ENCODE measurements at places on chromosomes 6 and 20.

- peak; percentile 76 for DNase-seq
- H3K4me1 ChIP-seq: peaks cover 15% of the 10 kb centered on the region
- no peaks in the 10 kb centered on the region for H3K36me3 ChIP-seq
These were observed 15.7 kb downstream of the ADISSP start for GRCh38 chr20:3751675-3752385.

- H3K36me3 ChIP-seq: peaks cover 13% of the 10 kb centered on the region
- H3K27me3 ChIP-seq: no peaks in the 10 kb centered on the region
- no peak for DNase-seq
These were observed 12.2 kb downstream of the SAYSD1 start for GRCh38 chr6:39102821-39103136.

GRCh38 chr6:38822963-38823362 is 107.9 kb downstream of the DNAH8 start:
- H3K4me3 ChIP-seq: no peak overlapping the region
- H3K4me1 ChIP-seq: no peaks in the 10 kb centered on the region
- H3K27ac ChIP-seq: no peak overlapping the region
- DNase-seq: no peak

GRCh38 chr6:170371080-170371479 is 64.5 kb downstream of the FAM120B start:
- no peak overlapping the region for H3K27ac ChIP-seq
- no peaks in the 10 kb centered on the region for H3K27me3 ChIP-seq
- peaks cover 5% of the 10 kb centered on the region for H3K4me1 ChIP-seq
- H3K4me3 ChIP-seq: no peak overlapping the region
- DNase-seq: no peak

GRCh38 chr20:63856098-63856511 is 5.2 kb upstream of the ABHD16B start:
- no peak for DNase-seq
- H3K27ac ChIP-seq: peak overlapping the region; percentile 28
- no peak overlapping the region for H3K4me3 ChIP-seq
- H3K4me1 ChIP-seq: peaks cover 14% of the 10 kb centered on the region

DNA sequence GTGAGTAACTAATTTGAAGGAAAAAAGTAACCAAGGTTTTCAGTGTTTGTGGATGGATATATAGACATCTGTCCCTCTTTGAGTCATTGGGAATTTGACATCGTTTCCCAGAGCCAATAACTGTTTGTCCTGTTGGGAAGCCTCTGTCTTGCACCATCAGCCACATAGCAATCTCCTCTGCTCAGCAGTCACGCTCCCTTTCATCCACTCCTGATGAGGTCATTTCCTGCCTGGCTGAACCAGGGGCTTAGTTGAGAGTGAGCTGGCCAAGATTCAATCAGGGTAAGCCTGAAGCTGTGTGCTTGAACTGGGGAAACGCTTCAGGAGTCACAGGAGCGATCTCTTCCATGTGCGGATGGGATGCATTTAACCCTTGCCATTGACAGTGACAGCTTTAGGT is 121.5 kb upstream of the FOXQ1 start:
- H3K4me3 ChIP-seq: no peak overlapping the region
- peaks cover 8% of the 10 kb centered on the region for H3K27me3 ChIP-seq
- no peak for DNase-seq
- H3K27ac ChIP-seq: no peak overlapping the region
- no peaks in the 10 kb centered on the region for H3K36me3 ChIP-seq
- no peaks in the 10 kb centered on the region for H3K4me1 ChIP-seq

GRCh38 chr6:73262671-73263569 is at the start of gene KHDC1:
Gene KHDC1, minus strand, starts transcription at chr6:73263196. Its CDS starts 20,679 bp downstream, at chr6:73242517.
- peaks cover 29% of the 10 kb centered on the region for H3K4me1 ChIP-seq
- H3K27me3 ChIP-seq: no peaks in the 10 kb centered on the region
- DNase-seq: peak; percentile 45

- no peak for DNase-seq
- H3K4me1 ChIP-seq: no peaks in the 10 kb centered on the region
- no peaks in the 10 kb centered on the region for H3K27me3 ChIP-seq
- H3K4me3 ChIP-seq: no peak overlapping the region
These were observed 155.2 kb downstream of the BTBD3 start for GRCh38 chr20:12072954-12073264.

- peak overlapping the region; percentile 71 for H3K27ac ChIP-seq
- no peak overlapping the region for H3K4me3 ChIP-seq
- H3K36me3 ChIP-seq: no peaks in the 10 kb centered on the region
- DNase-seq: no peak
These were observed 190.9 kb upstream of the SUPT3H start for GRCh38 chr6:45568626-45569025.

DNA sequence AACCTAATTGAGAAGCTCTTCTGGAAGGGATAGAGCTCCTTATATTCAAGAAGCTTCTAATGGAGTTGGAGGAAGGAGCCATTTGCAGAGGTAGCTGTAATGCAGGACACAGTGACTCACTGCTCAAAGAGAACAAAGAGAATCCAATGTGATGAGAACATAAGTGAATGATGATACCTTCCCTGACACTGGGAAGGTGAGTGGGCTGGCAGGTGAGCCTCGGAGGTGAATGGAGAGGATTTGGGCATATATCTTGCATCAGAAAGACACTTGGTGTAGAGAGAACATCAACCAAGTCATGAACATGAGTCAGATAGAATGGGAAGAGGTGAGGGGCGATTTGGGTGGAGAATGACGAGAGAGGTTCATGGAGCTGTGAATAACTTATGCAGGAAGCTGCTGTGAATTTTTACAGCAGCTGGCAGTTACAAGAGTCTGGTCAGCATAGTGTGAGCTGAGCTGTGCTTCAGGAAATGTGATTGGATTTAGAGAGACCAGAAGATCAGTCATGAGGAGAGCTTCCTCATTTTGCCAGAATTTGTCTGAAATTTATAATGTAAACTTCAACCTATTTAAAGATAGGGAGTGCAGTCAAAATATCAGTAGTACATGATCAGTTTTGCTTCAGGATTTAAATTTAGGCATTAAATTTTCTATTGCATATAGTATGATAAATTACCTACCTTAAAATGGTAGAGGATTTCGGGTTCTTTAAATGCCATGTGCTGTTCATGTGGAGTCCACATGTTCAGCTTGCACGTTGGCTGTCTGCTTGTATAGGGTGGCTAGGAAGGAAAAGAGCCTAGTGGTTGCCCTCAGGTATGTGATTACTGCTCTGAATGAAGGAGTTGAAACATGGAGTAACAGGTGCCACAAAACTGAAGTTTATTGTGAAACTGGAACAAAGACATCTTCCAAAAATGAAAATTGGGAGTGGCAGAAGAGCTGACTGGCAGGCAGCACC is 59.2 kb upstream of the KIF25 start:
- DNase-seq: no peak
- H3K27me3 ChIP-seq: peaks cover 11% of the 10 kb centered on the region
- no peak overlapping the region for H3K27ac ChIP-seq
- H3K36me3 ChIP-seq: no peaks in the 10 kb centered on the region
- H3K4me1 ChIP-seq: no peaks in the 10 kb centered on the region

DNA sequence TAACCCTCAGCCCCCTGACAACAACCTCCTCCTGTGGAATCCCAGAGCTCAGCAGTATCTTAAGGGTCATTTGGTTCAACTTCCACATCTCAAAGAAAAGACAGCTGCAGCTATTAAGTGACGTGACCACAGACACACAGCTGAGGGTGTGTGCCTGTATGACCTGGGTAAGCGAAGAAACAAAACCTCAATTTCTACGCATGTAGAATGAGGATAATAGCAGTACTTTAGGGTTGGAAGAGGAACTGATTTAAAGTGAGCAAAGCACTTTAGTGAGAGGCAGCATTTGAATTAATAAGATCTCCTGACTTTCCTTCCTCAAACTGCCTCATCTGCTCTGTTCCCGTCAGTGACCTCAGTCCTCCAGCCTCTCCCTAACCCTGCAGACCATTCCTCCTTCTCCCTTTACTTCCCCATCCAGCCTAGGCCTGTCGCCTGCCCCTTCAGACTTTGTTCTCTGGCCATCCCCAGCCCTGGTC is 6.8 kb upstream of the ARMC2 start:
- no peak overlapping the region for H3K27ac ChIP-seq
- no peak for DNase-seq
- H3K36me3 ChIP-seq: no peaks in the 10 kb centered on the region
- H3K27me3 ChIP-seq: no peaks in the 10 kb centered on the region

DNA sequence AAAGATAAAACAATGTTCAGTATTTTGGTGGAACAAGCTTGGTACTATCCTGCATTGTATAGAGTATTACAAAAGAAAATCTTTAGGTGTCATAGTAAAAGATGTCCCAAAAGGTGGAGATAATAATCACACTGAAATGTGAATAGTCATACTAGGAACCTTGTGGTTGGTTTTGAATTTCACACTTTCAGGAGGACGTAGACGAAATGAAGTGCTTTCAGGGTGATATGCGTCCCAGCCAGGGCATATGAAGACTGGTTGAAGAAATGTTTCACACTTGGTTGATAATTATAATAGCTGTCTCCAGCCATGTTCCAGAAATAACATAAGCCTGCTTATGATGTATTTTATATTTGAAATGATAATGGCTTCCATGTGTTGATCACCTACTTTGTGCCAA is 60.4 kb downstream of the SCAND1 start:
- peaks cover 6% of the 10 kb centered on the region for H3K4me1 ChIP-seq
- DNase-seq: no peak
- H3K27ac ChIP-seq: no peak overlapping the region

DNA sequence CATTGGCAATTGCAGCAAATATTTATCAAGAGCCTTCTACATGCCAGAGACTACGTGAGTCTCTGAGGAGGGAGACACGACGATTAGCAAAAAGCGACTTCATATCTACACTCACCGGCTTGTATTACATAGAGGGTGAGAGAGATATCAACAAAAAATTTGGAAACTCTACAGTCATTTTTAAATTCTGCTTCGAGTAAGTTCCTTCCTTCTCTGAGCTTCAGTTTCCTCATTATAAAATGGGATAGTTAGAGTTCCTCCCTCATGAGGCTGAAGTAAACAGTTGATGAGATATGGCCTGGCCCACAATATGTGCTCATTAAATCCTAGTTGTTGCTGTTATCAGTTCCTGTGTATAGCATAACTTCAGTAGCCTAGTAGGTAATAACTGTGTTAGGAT is 64.1 kb upstream of the SIRPA start:
- no peaks in the 10 kb centered on the region for H3K36me3 ChIP-seq
- no peak for DNase-seq
- H3K27me3 ChIP-seq: peaks cover 11% of the 10 kb centered on the region
- H3K4me1 ChIP-seq: no peaks in the 10 kb centered on the region
- H3K27ac ChIP-seq: no peak overlapping the region
- no peak overlapping the region for H3K4me3 ChIP-seq

DNA sequence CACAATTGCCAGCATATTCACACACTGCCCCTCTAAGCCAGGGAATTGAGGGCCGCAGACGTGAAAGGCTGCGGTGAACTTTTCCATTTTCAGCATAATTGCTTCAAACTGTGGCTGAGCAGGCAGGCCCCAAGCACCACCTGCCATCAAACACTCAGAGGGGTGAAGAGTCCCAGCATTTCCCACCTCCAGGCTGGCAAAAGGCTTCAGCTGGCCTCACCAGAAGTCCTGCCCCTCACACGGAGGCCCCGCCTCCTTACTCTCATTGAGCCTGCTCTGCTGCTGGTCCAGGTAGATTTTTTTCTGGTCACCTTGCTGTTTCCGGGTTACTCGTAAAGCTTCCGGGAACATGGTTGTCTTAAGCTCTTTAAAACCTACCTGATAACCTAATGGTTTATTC is 52.0 kb upstream of the PRELID3B start:
- H3K36me3 ChIP-seq: no peaks in the 10 kb centered on the region
- H3K4me3 ChIP-seq: no peak overlapping the region
- H3K27ac ChIP-seq: no peak overlapping the region

GRCh38 chr20:38181207-38181801 is 16.2 kb upstream of the TGM2 start:
- H3K36me3 ChIP-seq: no peaks in the 10 kb centered on the region
- H3K27me3 ChIP-seq: peaks cover 24% of the 10 kb centered on the region
- DNase-seq: no peak

DNA sequence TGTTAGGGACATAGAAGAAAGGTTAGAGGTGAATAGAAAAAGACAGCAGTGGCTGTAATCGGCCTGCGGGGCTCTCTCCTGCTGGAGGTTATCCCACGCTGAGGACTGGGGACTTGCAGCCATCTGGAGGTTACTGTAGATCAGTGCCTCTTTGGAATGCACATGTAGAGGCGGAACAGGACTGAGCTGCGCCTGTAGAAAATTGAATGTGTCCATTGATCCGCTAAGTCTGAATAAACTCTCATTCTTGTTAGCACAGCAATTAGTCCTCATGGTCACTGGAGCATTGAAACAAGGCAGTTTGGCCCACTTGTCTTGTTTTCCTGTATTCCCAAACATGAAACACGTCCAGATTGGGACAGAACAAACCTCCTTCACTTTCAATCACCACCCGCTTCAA is 46.3 kb upstream of the F13A1 start:
- H3K4me1 ChIP-seq: no peaks in the 10 kb centered on the region
- no peak for DNase-seq
- no peak overlapping the region for H3K27ac ChIP-seq
- H3K4me3 ChIP-seq: no peak overlapping the region

All from naive thymus-derived CD8-positive, alpha-beta T cell (primary cell).